ENCODE measurements at places on chromosomes 2 and 18. TPM values are rescaled to one million over a fixed set of nuclear protein-coding genes. Genes with fewer than 3 reads are reported as not detected.

LGALSL gene
- polyA plus RNA-seq = 23.1 TPM

DNA sequence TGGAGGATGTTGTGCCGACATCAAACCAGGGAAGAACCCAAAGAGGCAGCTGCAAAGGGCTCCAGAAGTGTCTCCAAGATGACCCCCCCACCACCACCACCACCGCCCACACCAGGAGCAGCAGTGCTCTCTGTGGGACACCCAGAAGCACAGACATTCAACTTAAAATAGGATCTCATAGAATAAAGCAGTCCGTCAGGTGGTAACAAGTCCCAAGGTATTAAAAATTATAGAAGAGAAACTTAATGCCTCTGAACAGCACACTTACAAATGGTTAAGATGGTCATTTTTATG, 155.5 kb upstream of the ID2 start:
- DNase-seq = no peak

GRCh38 chr18:36391426-36392145, 94.1 kb downstream of the FHOD3 start:
- no peak for DNase-seq

DNA sequence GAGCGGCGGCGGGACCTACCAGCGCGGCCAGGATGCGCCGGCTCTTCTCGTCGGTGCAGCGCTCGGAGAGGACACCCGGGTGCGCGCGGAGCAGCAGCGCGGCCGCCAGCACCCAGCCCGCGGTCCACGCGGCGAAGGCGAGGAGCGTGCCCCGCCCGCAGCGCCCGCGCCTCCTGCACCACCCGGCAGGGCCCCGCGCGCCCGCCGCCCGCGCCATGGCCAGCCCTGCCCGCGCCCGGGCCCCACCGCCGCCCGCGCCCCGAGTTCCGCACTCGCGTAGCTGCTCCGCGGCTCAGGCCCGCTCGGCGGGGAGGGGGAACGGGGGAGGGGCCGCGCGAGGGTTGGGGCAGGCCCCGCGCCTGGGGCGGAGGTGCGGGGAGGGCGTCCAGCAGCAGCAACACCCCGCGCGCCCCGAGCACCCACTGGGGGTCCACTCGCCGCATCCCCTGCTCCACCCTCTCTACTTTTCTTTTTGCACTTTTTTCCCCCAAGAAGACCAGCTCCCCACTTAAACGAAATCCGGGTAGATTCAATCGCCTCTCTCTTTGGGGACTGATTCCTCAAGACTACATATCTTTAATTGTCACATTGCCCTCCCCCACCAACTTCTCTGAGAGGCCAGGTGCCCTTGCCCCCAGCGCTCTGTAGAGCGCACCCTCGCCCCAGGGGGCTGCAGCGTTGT, at the start of gene DIPK1C:
DIPK1C (minus strand) TSS at position 266 of the 682 bp plus-strand sequence; CDS start at position 217, 49 bp downstream.
- DNase-seq = no peak

DNA sequence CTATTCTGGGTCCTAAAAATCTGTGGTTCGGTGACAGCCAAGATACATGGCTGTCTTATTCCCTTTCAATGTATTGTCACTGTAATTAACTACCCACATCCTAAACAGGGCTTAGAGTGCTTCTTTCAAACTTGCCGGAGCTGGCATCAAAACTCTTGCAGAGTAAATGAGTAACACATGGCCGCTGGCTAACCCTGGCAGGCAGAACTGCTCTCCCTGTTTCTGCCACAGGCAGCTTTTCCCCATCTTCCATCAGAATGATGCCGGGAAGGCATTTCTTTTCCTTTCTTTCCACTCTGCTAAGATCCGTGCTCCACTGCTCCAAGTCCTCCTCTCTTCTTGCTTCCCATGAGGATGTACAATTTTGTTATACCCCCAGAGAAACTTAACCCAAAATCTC, 54.8 kb upstream of the PTPRM start:
- peak; percentile 15 for DNase-seq

FAM237A gene
- not detected for polyA plus RNA-seq

SPRED2 gene
- 28.3 TPM for polyA plus RNA-seq

EMILIN2 gene
- 23.1 TPM for polyA plus RNA-seq

DNA sequence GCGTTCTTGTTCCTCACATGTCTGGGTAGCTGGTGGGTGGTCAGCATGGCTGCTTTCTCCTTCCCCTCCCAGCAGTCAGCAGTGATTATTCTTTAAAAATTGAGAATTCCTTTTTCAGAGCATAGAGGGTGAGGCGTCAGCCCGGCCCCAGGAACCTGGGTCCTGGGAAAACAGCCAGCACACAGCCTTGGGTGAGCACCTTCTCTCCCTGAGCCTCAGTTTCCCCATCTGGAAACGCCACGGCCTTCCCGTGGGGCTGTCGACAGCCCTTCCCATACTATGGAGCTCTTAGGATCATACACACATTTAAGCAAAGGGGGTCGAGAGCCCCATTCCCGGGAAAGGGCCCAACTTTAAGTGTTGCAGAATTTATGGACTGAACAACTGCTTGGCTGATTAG, 73.5 kb downstream of the SH3RF3 start:
- DNase-seq = no peak

DNA sequence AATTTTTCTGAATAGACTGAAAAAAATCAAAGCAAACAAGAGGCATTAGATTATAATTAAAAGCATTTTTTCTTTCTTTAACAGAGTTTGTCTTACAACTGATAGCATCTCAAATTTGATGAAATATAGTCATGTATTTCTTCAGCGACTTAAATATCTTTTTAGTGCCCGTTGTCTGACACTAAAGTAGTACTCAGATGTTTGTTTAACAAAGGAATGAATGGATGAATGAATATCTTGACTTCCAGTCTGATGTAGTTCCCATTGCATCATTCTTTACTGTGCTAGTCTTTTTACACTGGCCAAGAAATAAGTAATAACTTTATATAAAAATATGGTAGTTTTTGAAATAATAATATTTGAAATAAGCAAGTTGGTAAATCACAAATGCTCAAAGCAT, 111.1 kb downstream of the TTC27 start:
- DNase-seq = no peak

DNA sequence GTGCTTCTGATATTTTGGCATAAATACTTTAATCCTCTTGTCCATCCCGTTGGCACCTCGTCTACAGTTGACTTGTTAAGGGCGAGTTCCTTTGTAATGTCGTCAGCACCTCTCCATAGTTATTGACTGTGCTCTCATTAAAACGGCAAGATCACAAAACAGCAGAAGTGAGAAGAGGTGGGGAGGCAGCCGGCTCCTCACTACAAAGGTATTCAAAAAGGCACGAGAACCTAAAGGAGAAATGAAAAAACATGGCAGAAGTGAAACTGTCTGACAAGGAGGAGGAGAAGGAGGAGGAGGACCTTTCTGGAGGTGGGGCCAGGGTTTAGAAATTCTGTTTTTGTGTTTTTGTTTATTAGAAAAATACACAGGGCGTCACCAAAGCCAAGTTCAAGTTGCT, 235.6 kb downstream of the BCL11A start:
- no peak for DNase-seq

SERPINB11 gene
- polyA plus RNA-seq = not detected

DNA sequence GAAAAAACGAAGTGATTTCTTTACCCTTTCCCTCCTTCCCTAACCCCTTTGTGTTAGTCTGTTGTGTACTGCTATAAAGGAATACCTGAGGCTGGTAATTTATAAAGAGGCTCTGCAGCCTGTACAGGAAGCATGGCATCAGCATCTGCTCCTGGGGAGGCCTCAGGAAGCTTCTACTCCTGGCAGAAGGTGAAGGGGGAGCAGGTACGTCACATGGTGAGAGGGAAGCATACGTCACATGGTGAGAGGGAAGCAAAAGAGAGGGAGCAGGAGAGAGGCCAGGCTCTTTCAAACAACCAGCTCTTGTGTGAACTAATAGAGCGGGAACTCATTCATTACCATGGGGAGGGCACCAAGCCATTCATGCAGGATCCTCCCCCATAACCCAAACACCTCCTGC, 126.2 kb downstream of the CAPN13 start:
- DNase-seq = no peak

- DNase-seq = no peak
Measured at GRCh38 chr2:42999856-43000241, 207.5 kb upstream of the HAAO start.

- no peak for DNase-seq
Measured at GRCh38 chr2:48948400-48949125, 193.0 kb upstream of the LHCGR start.

DNA sequence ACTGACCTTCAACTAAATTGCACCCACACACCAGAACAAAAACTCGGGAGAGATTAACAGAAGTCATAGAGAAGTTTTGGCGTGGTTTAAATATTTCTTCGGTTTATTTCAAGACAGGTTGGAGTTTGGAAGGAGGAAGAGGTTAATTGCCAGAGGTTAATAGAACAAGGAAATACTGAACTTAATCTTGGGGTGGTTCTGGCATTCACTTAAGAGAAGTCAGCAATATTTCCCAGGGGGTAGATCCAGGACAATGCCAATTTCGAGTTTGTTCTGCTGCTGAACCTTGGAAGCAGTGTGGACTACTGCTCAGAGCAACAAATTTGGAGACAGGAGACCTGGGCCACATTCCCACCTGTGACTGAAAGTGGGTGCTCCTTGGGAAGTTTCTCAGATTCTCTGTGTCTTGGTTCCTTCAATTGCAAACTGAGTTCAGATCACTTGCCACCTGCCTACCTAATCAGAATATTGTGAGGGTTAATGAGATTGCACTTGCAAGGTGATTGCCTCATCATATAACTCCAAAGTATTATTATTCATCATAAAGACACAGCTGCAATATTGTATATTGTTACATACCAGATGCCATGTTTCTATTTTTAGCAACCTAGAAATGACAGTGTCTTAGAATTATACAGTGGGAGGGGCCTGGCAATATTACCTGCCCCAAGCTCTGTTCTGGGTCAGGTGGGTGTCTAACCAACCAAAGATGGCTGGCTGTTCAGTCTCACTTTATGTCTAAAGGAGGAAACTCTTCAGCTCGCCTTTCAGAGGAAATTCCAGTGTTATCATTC, 217.4 kb downstream of the CDCA7 start:
- no peak for DNase-seq

- no peak for DNase-seq
Measured at GRCh38 chr18:42533009-42533575, 578.1 kb downstream of the PIK3C3 start.

GPR75 gene
- polyA plus RNA-seq = 1.9 TPM

DNA sequence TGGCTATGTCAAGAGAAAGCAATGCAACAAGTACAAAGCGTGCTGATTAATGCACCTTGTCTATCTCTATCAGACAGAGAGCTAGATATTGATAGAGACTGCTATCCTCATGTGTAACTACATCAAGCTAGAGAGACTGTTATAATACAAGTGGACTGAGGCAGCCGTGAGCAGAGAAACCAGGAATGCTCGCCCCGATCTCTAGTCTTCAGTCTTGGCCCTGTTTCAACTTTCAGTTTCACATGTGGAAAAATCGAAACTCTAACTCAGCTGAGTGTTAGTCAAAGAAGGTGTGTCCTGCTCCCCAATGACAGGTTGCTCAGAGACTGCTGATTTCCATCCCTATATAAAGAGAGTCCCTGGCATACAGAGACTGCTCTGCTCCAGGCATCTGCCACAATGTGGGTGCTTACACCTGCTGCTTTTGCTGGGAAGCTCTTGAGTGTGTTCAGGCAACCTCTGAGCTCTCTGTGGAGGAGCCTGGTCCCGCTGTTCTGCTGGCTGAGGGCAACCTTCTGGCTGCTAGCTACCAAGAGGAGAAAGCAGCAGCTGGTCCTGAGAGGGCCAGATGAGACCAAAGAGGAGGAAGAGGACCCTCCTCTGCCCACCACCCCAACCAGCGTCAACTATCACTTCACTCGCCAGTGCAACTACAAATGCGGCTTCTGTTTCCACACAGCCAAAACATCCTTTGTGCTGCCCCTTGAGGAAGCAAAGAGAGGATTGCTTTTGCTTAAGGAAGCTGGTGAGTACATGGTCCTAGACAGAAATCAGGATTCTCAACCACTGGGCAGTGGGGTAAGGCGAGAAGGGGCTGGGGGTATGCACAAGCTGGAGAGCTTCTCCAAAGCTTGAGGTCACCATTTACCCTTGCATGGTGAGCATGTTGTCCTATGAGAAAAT, at the start of gene RSAD2:
RSAD2 (plus strand) TSS at position 376 of the 903 bp plus-strand sequence; CDS start at position 400, 24 bp downstream.
- DNase-seq = peak; percentile 74

HJURP gene
- 7.5 TPM for polyA plus RNA-seq

C2orf76 gene
- polyA plus RNA-seq = 8.1 TPM

GRCh38 chr2:223020971-223021675, 30.9 kb upstream of the KCNE4 start:
- DNase-seq = no peak

CACNB4 gene
- polyA plus RNA-seq = 6.4 TPM

- DNase-seq = no peak
Measured at GRCh38 chr2:239312741-239313667, 87.8 kb downstream of the HDAC4 start.

DNA sequence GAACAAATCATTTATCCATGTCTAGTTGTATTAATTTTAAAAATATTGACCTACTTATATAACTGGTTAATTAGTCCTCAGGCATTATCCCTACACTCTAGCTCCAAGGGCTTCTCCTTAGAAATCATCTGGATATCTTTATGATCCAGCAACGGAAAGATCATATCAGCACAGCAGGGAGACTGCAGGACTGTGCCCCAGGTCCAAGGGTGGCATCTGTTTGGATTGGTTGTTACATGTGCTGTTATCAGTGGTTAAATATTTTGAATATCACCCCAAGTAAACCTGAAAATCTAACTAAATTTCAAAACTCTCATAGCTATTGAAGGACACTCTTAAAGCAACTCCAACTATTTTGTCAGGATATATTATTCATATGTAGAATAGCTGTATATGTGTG, 556.2 kb upstream of the ZEB2 start:
- no peak for DNase-seq

TM4SF20 gene
- not detected for polyA plus RNA-seq

DNA sequence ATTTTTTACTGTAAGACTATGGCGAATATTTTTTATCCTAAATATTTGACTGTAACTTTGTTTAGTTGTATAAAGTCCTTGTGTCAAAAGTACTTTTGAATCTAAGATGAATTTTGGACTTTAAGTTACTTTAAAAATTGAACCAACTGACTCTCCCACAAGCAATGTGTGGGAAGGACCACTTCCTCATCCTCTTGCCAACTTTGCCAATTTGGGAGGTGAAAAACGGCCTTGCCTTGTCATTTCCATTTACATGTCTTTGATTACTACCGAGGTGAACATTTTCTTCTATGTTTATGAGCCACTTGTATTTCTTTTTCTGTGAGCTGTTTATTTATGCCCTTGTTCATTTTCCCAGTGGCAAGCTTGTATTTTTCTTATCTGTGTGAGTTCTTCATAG, 12.8 kb upstream of the MSGN1 start:
- no peak for DNase-seq

GRCh38 chr2:157931542-157931941, 55.4 kb upstream of the ACVR1 start:
- DNase-seq = no peak

ATOH8 gene
- polyA plus RNA-seq = 25.6 TPM

GRCh38 chr2:170161516-170162270, 16.3 kb upstream of the MYO3B start:
- DNase-seq = no peak
